ENCODE measurements at places on chromosomes 12 and 14.

- no peak for DNase-seq
These were observed 330.5 kb upstream of the SFSWAP start for GRCh38 chr12:131380220-131380964.

GRCh38 chr14:72780751-72781150 is 113.2 kb downstream of the DPF3 start:
- no peak for DNase-seq

- DNase-seq = no peak
These were observed 5.5 kb downstream of the SLC25A47 start for GRCh38 chr14:100328495-100329163.

DNA sequence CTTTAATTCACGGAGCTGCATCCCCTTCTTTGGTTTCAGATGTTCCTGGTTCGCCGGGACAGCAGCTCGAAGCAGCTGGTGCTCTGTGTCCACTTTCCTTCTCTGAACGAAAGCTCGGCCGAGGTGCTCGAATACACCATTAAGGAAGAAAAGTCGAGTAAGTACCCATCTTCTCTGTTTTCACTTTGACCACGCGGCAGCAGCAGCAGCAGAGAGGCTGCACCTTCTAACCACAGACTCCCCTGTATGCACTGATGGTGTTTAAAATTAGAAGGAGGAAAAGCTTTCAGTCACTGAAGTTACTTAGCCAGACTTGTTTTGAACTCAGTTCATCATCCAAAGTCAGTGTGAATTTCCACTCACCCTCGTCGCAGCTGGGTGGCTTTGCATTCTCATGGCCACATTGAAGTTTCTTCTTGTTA is 63.8 kb downstream of the RIN3 start:
- DNase-seq = no peak

GRCh38 chr14:100298551-100299237 is 7.5 kb downstream of the SLC25A29 start:
- no peak for DNase-seq

Measured in GF-D8 (cell line).